ENCODE measurements at places on chromosomes 16 and 17. TPM values are rescaled to one million over a fixed set of nuclear protein-coding genes. Genes with fewer than 3 reads are reported as not detected.

Gene TMEM114
- not detected for total RNA-seq

Gene ACSM2B
- not detected for total RNA-seq

Gene EIF5A
- total RNA-seq, result 617 TPM

Gene CAMKK1
- total RNA-seq, result 3.8 TPM

Gene SLC38A8
- not detected for total RNA-seq

Gene TBC1D3K
- total RNA-seq, result not detected

Gene NPIPB13
- total RNA-seq, result 18.3 TPM

Gene SETD1A
- total RNA-seq, result 11.3 TPM

Data from endodermal cell (in vitro differentiated cells).